Dermis blood vessel endothelial cell (primary cell): ENCODE measurements at places on chromosomes 16 and 17. TPM values are rescaled to one million over a fixed set of nuclear protein-coding genes. Genes with fewer than 3 reads are reported as not detected.

The SRR gene
- 12.2 and 13.6 TPM in 2 replicates for total RNA-seq

The ZG16B gene
- 0.19 and 0.68 TPM in 2 replicates for total RNA-seq

The GGT6 gene
- total RNA-seq: not detected in 2 replicates

The CD68 gene
- total RNA-seq: 0.17 and 2.1 TPM in 2 replicates

The PIPOX gene
- total RNA-seq: 0.93 and 3.1 TPM in 2 replicates

The HS3ST4 gene
- not detected in 2 replicates for total RNA-seq
